ENCODE measurements at places on chromosomes 12 and 14. TPM values are rescaled to one million over a fixed set of nuclear protein-coding genes. Genes with fewer than 3 reads are reported as not detected.

DNA sequence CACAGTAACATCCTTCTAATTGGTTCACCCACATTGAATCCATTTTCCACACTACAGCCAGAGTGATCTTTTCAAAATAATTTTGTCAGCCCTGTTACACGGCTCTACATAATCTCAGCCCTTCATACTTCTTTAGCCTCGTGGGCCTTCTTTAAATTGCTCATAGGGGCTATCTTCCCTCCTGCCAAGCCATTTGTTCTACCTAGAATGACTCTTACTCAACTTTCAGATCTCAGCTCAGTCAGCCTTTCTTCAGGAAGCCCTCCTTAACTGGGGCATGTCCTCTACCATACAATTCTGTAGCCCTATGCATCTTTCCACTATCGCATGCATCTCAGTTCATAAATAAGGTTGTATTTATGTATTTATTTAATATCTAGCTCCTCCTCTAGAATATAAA is 39.7 kb downstream of the CEP128 start:
- DNase-seq, result no peak

DNA sequence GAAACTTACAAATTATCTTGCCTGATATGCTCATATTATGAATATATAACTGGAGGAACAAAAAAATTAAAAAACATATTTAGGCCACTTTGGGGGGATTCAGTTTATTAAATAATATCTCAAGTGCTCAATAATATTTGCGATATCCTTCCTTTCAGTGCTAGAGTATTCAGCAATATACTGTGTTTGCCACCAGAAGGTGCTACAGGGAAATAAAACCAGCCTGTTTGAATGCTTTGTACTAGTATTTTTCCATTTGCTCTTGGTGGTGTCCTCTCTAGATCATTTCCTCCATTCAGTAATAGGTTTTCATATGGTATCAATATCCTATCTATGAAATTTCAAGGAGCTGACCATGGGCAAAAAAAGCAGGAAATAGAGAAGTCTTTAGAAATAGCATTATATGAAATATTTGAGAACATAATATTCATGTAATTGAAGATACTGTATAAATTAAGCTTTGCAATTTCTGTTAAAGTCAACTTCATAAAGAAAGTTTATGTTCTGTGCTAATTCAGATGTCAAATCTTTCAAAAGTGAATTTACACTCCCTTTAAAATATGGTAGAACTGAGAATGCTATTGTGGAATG is 106.2 kb upstream of the NAV3 start:
- no peak for DNase-seq

- no peak for DNase-seq
Measured at GRCh38 chr14:39593377-39593776, 161.1 kb upstream of the FBXO33 start.

DNA sequence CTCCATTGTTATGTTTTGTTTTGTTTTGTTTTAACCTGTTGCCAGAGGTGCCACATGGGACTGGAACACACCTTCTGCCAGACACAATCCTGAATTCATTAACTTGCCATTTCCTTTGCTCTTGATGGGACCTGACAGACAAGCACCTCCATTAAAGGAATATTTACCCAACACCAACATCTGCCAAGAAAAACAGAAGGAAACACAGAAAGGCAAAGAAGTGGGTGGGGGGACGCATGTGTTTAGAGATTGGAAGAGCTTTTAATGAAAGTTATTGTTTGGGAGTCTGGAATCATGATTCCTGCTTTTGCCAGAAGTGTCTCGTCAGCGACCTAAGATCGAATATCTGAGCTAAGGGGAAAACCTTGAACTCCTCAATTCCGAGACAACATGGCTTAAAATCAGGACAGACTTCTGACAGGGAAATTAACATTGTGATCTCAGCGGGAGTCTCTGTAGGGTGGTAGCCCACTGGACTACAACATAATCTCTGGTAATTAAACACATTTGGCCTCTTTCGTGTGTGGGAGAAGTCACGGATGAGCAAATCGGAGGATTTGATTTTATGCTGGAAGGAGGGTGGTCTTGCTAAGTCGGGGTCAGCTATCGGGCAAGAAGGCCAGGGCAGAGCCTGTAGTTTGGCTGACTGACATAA is 210.4 kb upstream of the FAR2 start:
- DNase-seq, result no peak

- DNase-seq, result no peak
Measured at GRCh38 chr14:70391493-70392391, 25.1 kb downstream of the SYNJ2BP start.

GRCh38 chr14:65789363-65789762 is 376.8 kb downstream of the FUT8 start:
- peak; percentile 9 for DNase-seq

DNA sequence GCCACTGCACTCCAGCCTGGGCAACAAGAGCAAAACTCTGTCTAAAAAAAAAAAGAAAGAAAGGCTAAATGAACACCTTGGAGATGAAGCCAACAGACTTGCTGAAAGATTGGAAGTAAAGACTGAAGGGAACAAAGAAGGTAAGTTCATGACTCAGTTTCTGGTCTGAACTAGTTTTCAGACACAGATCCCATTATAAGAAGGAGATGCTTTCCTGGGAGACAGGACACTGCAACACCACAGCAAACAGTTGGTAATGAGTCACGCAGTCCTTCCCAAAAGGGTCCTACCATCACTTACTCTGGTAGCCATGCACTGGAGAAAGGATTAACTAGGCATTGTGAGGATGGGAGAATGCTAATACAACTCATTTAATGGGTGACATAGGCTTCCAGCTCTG is 97.2 kb downstream of the SSPN start:
- no peak for DNase-seq

DNA sequence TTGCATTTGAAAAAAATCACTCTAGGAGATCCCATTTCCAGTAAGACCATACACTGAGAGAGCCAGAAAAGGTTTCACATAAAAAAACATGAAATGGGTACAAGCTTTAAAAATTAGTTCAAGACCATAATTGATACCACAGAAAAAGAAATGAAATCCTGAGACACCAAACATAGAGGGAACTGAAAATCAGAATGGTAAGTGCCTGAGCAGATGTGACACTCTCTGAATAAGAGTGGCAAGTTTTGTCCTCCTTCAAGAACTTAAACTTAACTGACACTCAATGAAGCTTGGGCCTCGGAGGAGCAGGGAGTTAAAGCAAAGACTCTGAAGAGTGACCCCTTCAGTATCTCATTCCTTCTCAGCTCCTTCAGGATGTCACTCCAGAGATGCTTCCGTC is 23.2 kb upstream of the PTGDR start:
- DNase-seq, result no peak

Gene CABP1
- 3.7 TPM for polyA plus RNA-seq

Gene SYNDIG1L
- polyA plus RNA-seq, result 0.83 TPM

Gene ARHGAP9
- polyA plus RNA-seq, result 6.4 TPM

Gene P2RX7
- 2.6 TPM for polyA plus RNA-seq

Gene HSP90B1
- 770 TPM for polyA plus RNA-seq

Gene GYS2
- 0.31 TPM for polyA plus RNA-seq

Measured in left lung (tissue), 14 donors.